Uterine smooth muscle cell (primary cell): ENCODE measurements at places on chromosomes 4 and X. TPM values are rescaled to one million over a fixed set of nuclear protein-coding genes. Genes with fewer than 3 reads are reported as not detected.

NAA11 gene
- not detected in 2 replicates for total RNA-seq

NDUFC1 gene
- 27.2 and 29.1 TPM in 2 replicates for total RNA-seq

HAND2 gene
- total RNA-seq = 22.7 and 26.9 TPM in 2 replicates

SSX2 gene
- not detected in 2 replicates for total RNA-seq

CLCN4 gene
- 0.62 and 0.77 TPM in 2 replicates for total RNA-seq

MAGEA12 gene
- total RNA-seq = not detected in 2 replicates

CENPE gene
- total RNA-seq = 11.9 and 58.4 TPM in 2 replicates

IL1RAPL1 gene
- total RNA-seq = 5.2 and 11.5 TPM in 2 replicates

MAGEB16 gene
- not detected in 2 replicates for total RNA-seq

BTC gene
- 0.11 and 0.25 TPM in 2 replicates for total RNA-seq

CLDN2 gene
- not detected in 2 replicates for total RNA-seq

FSTL5 gene
- total RNA-seq = under 0.01 and 0.50 TPM in 2 replicates

PHKA1 gene
- total RNA-seq = 10.1 and 15.7 TPM in 2 replicates

TLL1 gene
- total RNA-seq = under 0.01 and 0.12 TPM in 2 replicates

ARMCX2 gene
- 73.7 and 155 TPM in 2 replicates for total RNA-seq

DCAF8L2 gene
- not detected in 2 replicates for total RNA-seq

CNGA1 gene
- not detected in 2 replicates for total RNA-seq

PLAC8 gene
- total RNA-seq = 0.25 TPM in 1 of 2 replicates, not detected in the other

FIP1L1 gene
- total RNA-seq = 72.7 and 84.8 TPM in 2 replicates

ASB11 gene
- total RNA-seq = not detected in 2 replicates

NAP1L2 gene
- 3.9 and 7.5 TPM in 2 replicates for total RNA-seq

BRS3 gene
- total RNA-seq = not detected in 2 replicates

DCAF4L1 gene
- 0.11 and 0.12 TPM in 2 replicates for total RNA-seq

FHDC1 gene
- 0.11 and 0.25 TPM in 2 replicates for total RNA-seq

MAGEE1 gene
- 1.1 and 1.6 TPM in 2 replicates for total RNA-seq

CC2D2A gene
- total RNA-seq = 20.5 and 22.5 TPM in 2 replicates

MAGEB3 gene
- not detected in 2 replicates for total RNA-seq

MAGEA2B gene
- total RNA-seq = not detected in 2 replicates

CXCL3 gene
- total RNA-seq = 2.1 and 3.3 TPM in 2 replicates

TSPAN5 gene
- total RNA-seq = 115 and 132 TPM in 2 replicates

FAM53A gene
- total RNA-seq = 3.1 and 4.0 TPM in 2 replicates

FRAS1 gene
- total RNA-seq = 1.3 and 3.1 TPM in 2 replicates

RADX gene
- 5.4 and 12.0 TPM in 2 replicates for total RNA-seq

ZFP92 gene
- total RNA-seq = 0.33 and 0.50 TPM in 2 replicates

GRSF1 gene
- 93.5 and 97.6 TPM in 2 replicates for total RNA-seq

FRMD7 gene
- total RNA-seq = 0.11 TPM in 1 of 2 replicates, not detected in the other

RBM47 gene
- 3.3 and 4.4 TPM in 2 replicates for total RNA-seq

PPBP gene
- total RNA-seq = not detected in 2 replicates

AVPR2 gene
- total RNA-seq = not detected in 2 replicates

C4orf54 gene
- under 0.01 TPM in 1 of 2 replicates, not detected in the other for total RNA-seq

NR3C2 gene
- 0.55 and 1.00 TPM in 2 replicates for total RNA-seq

POU4F2 gene
- not detected in 2 replicates for total RNA-seq

ASB9 gene
- total RNA-seq = 0.25 and 0.33 TPM in 2 replicates

CUL4B gene
- total RNA-seq = 37.3 and 42.0 TPM in 2 replicates

DOCK11 gene
- total RNA-seq = 39.5 and 43.0 TPM in 2 replicates

CFAP99 gene
- total RNA-seq = not detected in 2 replicates

SPANXB1 gene
- total RNA-seq = not detected in 2 replicates

CRMP1 gene
- 0.62 and 0.77 TPM in 2 replicates for total RNA-seq

APBB2 gene
- total RNA-seq = 46.8 and 54.6 TPM in 2 replicates

CXCL5 gene
- total RNA-seq = 0.25 and 0.44 TPM in 2 replicates

GAGE1 gene
- total RNA-seq = not detected in 2 replicates

TASL gene
- not detected in 2 replicates for total RNA-seq

RTL3 gene
- not detected in 2 replicates for total RNA-seq
